ENCODE measurements at places on chromosomes 4 and X.

DNA sequence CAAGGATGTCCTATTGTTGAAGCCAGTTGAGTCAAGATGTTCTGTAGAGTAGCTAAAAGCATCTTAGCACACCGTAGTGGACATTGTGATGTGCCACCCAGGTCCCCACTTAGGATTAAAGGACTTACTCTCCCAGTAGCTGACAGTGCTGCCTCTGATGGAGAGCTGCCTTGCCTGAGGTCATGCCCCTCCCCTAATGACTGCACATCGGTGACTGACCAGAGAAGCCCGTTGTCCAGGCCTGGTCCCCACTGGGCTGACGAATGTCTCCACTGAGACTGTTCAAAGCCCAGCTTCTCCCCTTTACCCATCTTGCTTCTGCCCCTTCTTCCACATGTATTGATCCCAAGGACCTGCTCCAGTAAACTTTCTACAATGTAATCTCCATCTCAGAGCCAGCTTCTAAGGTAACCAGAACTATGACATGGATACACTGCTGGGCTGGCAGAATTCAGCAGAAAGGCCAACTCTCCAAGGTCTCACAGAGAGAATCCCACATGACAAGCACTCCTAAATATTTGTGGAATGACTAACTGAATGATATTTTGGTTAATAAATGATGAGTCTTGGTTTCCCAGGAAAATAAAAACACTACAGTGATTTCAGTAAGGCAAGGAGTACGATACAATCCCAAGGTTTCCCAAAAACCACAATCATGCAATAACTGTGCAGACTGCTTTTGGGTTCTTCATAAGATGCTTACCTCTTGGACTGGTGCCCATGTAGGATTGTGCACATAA lies 82.4 kb upstream of the TMEM150C start:
- DNase-seq = no peak

DNA sequence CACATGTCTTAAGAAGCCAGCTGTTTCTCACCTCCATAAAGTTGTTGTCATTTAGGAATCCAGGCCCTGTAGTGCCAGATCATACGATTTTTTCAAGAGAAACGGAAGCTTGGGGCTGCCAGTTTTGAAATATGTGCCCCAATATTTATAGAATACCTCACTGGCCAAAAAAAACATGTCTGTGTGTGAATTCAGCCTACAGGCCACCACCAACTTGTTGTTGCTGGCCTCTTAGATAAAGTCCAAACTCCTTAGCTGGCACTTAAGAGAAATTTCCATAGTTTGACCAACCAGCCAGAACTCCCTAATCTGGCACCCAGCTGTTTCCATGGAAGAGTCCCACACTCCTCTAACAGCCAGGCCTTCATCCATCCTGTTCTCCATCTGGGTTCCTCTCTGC lies 74.1 kb downstream of the WDR19 start:
- no peak for DNase-seq

- no peak for DNase-seq
Measured at GRCh38 chr4:77209012-77209411, 52.0 kb downstream of the CCNG2 start.

- DNase-seq = peak; percentile 23
Measured at GRCh38 chrX:38175139-38175538, 45.5 kb downstream of the SRPX start.

GRCh38 chrX:30786374-30786773 lies 102.7 kb downstream of the TAB3 start:
- DNase-seq = no peak

DNA sequence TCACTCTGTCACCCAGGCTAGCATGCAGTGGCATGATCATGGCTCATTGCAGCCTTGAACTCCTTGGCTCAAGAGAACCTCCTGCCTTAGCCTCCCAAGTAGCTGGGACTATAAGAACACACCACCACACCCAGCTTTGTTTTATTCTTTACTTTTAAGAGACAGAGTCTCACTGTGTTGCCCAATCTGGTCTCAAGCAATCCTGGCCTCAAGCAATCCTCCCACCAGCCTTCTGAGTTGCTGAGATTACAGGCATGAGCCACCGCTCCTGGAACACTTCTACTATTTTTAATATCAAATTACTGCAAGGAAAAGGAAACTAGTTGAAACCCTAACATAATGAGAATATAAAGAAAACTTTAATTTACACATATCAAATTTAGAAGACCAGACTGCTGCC lies 85.4 kb downstream of the FAM13A start:
- no peak for DNase-seq

DNA sequence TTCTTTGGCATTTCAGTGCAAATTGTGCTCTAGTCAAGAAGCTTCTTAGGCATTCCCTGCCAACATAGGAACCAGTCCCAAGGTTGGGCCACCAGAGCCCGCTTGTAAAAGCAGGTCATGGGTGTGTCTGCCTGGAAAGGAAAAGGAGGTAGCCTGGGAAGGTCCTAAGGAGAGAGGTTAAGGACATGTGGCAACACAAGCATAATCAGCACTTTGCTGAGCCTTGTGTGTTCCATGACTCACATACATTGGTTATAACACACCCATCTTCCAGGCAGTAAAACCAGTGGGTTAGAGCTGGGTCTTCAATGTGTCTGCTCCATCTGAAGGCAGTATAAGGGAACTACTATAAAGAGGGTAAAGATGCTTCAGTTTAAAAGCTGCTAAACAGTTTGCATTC lies 165.0 kb downstream of the FHIP1A start:
- no peak for DNase-seq

DNA sequence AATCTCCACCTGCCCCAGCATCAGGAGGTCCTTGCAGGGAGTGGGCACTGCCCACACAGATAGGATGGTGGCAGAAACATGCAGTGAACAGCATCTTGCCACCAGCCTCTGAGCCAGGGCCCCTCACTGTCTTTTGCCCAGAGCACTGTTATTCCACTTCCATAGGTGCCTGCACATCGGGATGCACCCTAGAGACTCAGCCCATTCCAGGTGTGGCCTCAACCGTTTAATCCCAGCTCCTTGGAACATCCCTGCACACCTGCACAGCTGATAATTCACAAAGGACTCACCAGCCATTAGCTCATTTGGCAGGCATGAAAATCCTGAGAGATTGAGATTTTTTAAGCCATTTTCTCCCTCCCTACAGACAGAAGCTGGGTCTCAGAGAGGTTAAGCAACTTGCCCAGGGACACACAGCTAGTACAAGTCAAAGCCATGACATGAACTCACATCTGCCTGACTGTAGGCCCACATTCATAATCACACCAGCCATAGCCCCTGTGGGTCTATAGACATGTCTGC lies 116.3 kb downstream of the EFNB1 start:
- no peak for DNase-seq

- no peak for DNase-seq
Measured at GRCh38 chrX:11420851-11421250, 127.6 kb downstream of the AMELX start.

GRCh38 chr4:163846008-163846407 lies 351.5 kb downstream of the TMA16 start:
- DNase-seq = no peak

DNA sequence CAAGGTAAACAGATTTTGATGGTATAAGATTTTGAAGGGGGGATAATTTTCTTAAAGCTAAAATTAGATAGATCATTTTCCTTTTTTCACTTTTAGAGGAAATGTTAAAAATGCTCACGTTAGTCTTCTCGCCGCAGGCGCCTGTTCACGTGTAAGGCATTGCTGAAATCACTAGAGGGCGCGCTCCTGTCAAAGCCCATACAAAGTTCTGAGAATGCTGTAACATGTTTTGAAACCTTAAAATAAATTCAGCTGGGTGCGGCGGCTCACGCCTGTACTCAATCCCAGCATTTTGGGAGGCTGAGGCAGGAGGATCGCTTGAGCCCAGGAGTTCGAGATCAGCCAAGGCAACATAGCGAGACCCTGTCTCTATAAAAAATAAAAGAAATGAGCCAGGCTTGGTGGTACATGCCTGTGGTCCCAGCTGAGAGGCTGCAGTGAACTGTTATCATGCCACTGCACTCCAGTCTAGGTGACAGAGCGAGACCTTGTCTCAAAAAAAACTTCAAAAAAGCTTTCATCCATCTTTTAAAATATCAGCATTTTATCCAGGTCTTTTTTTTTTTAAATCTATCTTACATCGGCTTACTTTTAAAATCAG lies 138.0 kb downstream of the RBMX2 start:
- DNase-seq = peak; percentile 24

- DNase-seq = no peak
Measured at GRCh38 chr4:39716356-39716755, 18.4 kb downstream of the UBE2K start.

- no peak for DNase-seq
Measured at GRCh38 chr4:177841258-177841657, 399.0 kb upstream of the AGA start.

DNA sequence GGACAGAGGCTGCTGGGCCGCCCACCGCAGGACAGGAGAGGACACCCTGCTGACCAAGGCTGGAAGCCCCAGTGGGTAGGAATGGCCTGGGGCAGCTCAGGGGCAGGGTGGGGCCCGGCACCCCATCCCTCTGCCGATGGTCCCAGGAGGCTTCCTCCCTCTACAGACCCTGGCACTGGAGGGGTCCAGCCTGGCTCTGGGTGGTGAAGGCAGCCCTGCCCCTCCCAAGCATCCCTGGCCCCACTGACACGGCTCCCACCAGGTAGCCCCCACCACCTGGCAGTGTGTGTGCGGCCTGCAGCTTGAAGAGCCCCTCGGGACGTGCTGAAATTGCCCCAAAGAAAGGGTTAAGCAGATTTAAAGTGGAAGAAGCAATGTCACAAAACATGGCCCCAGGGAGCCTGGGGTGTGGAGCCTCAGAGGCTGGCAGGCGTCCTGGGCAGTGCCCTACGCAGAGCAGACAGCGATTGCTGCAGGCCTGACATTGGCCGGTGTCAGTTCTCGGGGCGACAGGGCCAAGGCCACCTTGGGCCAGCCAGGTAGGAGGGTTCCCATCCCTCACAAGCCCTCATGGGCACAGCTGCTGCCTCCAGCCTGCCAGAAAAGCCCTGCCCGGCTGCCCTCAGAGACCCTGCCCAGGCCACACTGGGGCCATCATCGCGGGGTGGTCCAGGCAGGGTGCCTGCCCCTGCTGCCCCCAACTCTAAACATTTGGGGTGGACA lies 80.5 kb downstream of the FAM53A start:
- DNase-seq = no peak

DNA sequence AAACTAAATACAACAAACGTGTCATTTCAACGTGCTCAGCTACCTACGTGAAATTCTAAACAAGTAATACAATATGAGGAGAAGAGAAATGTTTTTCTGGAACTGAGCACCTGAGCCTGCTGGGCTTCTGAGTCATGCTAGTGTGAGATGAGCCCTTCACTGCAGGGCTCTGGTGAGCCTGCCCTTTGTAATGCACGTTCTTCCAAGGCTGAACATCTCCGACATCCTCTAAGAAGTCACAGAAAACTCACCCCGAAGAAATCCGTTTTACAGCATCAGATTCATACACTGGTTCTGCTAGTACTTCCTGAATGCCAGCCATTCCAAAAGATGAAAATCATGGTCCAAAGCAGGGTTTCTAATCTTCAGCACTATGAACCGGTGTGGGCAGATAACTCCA lies 157.1 kb downstream of the AMELX start:
- DNase-seq = no peak

- no peak for DNase-seq
Measured at GRCh38 chr4:40992472-40993295, 221.7 kb downstream of the APBB2 start.

- peak; percentile 66 for DNase-seq
Measured at GRCh38 chrX:43971966-43972961, 926 bp downstream of the NDP start.

GRCh38 chrX:43973249-43974099 lies at the start of gene NDP:
NDP (minus strand) TSS chrX:43973390; CDS start chrX:43958645, 14,745 bp downstream.
- DNase-seq = peak; percentile 48

DNA sequence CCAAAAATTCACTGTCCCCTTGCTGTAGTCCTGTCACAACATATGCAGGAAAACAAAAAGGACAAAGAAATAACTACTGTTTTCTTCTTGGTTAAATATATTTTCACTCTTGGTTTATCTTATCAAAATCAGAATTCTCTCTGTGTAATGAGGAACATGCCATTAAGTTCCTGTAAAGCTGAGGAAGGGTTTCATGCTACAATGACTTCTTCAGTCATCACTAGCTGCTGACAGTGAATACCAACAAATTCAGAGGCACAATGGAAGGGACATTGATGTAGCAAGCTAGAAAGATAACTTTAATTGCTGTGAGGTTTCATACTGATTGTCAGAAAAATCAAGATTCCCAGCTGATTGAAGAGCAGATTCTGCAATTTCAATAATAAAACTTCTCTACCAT lies 782.9 kb upstream of the HTR2C start:
- no peak for DNase-seq

GRCh38 chr4:183416879-183417755 lies 27.3 kb upstream of the CDKN2AIP start:
- DNase-seq = no peak

GRCh38 chrX:18377796-18378195 lies 23.3 kb upstream of the SCML2 start:
- DNase-seq = peak; percentile 10

- DNase-seq = no peak
Measured at GRCh38 chr4:163611784-163612445, 117.4 kb downstream of the TMA16 start.

DNA sequence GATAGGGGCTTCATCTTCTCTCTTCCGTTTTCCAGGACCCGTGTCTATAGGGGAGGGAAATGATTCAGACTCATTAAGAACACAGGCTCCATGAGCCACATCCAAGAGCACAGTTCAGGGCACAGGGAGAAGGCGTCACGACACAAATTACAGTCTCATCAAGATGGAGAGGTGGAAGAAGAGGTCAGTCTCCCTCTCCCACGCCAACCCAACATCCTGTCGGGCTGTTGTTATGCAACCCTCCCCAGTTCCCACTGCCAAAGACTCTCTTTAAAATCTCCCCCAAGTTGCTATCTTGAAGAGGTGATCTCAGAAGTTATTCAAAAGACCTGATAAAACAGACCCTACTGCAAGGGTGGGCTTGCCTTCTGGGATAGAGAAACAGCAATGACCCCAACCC lies 12.6 kb downstream of the ZMYM3 start:
- DNase-seq = no peak

DNA sequence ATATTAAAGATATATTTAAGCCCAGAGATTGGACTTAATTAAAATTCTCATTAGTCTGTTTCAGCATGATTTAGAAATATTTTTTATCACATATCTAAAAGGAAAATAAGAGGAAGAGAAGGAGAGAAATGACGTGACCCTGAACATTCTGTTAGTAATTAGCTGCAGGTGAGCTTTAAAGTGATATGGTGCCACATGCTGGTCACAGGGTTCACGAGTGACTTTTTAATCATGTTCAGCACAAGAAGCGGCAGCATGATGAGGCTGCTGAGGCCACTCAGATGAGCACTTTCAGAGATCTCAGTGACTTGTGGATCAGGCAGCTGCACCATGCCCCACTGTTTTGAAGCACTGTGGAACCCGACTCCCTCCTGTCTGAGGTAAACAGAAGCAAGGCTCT lies 37.9 kb upstream of the NPY2R start:
- no peak for DNase-seq

GRCh38 chr4:139144911-139145551 lies 32.0 kb downstream of the ELF2 start:
- DNase-seq = no peak

- DNase-seq = no peak
Measured at GRCh38 chr4:17930256-17930655, 91.3 kb downstream of the LCORL start.

- no peak for DNase-seq
Measured at GRCh38 chr4:186058253-186058979, 10.5 kb upstream of the TLR3 start.

Data from cerebellar cortex (tissue), 1 donor.